CD4-positive, alpha-beta T cell treated with Interleukin-15 for 4 hours (primary cell): ENCODE measurements at places on chromosomes 5 and 9.

DNA sequence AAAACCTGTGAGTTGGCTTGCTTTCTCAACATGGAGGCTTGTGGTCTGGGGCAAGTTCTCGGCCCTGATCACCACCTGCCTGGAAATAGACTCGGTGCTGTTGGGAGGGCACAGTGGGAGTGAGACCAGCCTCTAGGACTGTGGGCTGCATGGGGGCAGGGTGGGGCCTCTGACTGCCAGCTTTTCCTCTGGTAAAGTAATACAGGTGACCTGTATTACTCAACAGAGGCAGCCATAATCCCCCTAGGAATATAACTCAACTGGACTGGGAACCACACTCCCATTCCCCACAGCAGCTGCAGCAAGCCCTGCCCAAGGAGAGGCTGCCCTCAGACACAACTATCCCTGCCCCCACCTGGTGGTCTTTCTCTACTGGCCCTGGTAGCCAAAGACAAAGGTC is 72.8 kb downstream of the C9orf153 start:
- DNase-seq: no peak

- DNase-seq: no peak
Observed at GRCh38 chr5:169702693-169703481, 65.8 kb downstream of the DOCK2 start.

- DNase-seq: no peak
Observed at GRCh38 chr5:57950616-57951228, 468.1 kb upstream of the ACTBL2 start.

DNA sequence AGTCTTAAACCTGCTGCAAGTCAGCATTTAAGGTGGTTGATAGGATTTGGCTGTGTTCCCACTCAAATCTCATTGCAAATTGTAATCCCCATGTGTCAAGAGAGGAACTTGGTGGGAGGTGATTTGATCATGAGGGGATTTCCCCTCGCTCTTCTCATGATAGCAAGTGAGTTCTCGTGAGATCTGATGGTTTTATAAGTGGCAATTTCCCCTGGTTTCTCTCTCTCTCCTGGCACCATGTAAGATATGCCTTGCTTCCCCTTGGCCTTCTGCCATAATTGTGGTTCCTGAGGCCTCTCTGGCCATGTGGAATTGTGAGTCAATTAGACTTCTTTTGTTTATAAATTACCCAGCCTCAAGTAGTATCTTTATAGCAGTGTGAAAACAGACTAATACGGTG is 84.3 kb upstream of the SMC2 start:
- DNase-seq: no peak

DNA sequence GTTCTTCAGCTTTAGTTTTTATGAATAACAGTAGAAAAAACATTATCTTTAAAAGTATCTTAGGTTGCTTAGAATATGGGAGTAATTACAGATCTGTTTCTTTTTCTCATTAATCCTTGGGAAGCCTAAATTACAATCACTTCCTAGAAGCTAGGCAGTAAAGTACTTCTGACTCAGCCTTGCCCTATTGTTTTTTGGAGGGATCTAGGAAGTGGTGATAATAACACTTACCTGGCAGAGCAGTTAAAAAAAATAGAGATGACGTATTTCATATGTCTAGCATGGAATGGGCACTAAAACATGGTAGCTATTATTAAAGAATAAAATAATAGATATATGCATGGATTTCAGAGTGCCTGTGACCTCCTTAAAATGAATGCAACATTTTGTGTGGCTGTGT is 8.2 kb upstream of the FST start:
- no peak for DNase-seq

DNA sequence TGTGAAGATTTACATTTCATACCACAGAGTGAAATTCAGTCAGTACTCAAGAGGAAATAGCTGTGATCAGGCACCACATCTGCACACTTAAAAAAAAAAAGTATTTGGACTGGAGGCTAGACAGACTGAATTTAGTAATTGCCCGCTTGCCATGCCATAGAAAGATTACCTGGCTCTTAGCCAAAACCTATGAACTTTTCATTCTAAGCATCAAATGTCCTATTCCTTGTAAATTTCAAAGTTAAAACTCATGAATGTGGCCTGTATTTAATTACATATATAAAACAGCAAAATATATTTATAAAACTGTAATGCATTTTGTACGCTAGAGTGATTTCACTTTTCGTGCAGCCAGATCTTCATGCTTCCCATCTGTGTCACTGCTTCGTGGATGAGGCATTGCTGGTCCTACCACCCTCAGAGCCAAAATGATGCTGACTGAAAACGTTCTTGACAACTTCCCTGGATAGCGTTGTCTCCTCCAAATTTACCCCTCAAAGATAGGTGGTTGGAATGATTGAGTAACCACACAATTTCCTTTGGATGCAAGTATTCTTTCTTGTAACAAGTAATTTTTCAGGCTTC is 447.9 kb upstream of the SGCD start:
- DNase-seq: no peak

DNA sequence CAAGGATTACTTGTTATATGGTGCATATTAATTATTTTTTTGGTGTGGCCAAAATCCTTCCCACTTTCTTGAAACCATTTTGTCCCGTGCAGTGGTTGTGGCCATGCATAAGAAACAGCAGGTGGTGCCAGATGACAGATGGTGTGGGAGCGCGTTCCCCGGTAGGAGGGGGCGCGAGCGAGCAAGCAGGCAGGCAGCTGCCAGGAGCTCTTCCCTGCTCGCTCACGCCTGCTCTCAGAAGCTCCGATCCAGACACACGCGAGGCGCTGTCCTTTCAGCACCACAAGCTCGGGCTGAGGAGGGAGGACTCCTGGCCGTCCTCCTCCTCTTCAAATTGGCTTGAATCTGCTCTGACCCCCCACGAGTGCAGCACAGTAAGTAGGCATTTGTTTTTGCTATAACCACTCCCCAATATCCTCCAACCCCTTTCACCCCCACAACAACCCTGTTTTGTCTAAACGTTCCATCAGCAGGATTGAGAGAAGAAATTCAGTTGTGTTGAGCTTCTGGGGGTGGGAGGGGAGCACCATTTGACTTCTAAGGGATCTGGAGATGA is at the start of gene NSG2:
NSG2 (plus strand) TSS at position 237 of the 556 bp plus-strand sequence. CDS start 1,050 bp downstream, outside the sequence.
- DNase-seq: no peak

DNA sequence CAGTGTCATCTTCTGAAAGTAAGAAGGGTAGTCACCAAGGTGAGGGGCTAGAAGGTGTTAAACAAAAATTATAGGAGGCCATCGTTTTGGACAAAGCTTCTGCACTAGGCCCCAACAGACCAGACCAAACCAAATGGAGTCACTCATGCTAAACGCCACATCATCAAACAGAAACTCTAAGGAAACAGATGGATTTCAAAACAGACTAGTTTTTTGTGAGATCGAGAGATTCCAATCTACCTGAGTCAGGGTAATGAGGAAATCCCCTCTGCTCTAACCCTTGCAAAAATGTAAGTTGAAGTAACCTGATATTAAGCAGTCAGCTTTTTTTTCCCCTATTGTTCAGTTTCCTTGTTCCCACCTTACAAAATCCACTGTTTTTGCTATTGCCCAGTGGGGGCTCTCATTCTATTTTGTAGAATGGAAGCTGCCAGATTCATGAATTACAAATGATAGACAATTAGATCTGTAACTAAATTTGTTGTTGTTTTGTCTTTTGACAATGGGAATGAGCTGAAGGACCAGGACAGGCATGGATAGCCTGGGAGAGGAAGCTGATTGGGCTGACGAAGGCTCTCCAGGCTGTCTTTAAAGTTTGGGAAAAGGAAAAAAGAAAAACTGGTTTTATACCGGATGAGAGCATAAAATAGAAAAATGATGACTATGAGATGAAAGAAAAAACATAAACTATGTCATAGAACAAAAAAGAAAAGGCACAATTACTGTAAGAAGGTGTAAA is 94.7 kb upstream of the ADAMTSL1 start:
- DNase-seq: no peak
